ENCODE measurements at places on chromosomes 11 and 22.

DNA sequence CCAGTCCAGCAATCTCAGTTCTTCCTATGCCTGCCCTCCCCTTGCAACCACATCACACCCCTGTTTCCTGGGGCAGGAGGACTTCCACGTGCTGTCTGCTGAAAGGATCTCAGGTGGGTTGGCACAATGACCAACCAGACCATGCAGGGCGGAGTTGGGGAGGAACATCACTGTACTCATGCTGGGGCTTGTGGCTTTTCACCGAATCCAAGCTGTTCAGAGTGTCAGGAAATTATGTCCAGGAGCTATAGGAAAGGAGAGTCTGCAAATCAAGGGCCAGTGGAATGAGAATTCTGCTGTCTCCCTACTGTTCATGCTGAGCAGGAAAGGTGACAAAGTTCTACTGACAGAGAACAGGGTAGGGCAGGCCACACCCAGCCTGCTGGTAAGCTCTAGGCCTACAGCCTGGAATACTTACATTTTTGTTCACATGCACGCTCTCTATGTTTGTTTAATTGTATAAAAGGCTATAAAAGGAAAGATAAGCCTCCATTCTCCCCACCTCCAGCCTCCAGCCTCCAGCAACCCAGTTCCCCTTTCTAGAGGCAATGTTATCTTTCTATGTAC is 1.7 kb upstream of the PLAAT2 start:
- peak; percentile 11 for DNase-seq

DNA sequence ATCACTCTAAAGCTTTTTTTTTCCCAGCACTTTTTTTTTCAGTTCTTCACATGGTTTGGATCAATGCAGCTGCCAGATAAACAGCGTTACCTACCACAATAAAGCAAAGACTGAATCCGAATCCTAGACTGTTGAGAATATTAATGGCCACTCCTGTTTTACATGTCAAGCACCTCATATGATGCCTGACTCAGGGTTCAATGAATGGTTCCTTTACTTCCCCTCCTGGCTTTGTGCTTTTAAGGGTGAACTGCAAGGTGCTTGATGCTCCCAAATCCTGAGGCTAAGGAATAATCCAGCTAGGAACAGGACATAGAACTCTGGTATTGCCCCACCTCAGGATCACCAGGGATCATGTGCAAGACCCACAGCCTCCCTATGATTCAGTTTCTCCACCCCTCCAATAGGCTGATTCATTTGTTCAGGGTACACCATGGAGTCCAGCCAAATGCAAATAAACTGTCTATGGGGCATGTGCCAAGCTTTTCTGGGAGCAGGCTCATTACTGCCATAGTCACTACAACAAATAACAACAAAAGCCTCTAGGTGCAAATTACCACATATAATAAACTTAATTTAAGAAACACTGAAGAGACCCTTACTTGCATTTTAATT is 104.3 kb downstream of the GAB2 start:
- DNase-seq: peak; percentile 74

- peak; percentile 38 for DNase-seq
These were observed 22.9 kb upstream of the FGF3 start for GRCh38 chr11:69841859-69842698.

DNA sequence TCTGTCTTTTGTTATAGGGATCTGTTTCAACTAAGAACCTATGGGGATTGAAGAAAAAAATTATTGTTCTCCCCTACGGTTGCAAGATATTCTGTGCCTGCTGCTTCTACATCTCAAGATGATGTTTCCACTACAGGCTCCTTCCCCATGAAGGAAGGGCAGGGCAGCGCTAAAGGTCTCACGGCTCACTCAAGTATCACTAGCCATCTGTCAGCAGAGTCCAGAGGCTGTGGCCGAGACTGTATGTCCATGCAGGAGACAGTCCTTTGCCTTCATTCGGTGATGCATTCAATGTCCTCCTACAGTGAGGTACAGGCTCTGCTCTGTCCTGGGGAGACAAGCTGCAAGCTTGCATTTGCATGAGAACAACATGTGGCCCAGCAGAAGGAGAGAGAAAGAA is 518.0 kb downstream of the OPCML start:
- no peak for DNase-seq

DNA sequence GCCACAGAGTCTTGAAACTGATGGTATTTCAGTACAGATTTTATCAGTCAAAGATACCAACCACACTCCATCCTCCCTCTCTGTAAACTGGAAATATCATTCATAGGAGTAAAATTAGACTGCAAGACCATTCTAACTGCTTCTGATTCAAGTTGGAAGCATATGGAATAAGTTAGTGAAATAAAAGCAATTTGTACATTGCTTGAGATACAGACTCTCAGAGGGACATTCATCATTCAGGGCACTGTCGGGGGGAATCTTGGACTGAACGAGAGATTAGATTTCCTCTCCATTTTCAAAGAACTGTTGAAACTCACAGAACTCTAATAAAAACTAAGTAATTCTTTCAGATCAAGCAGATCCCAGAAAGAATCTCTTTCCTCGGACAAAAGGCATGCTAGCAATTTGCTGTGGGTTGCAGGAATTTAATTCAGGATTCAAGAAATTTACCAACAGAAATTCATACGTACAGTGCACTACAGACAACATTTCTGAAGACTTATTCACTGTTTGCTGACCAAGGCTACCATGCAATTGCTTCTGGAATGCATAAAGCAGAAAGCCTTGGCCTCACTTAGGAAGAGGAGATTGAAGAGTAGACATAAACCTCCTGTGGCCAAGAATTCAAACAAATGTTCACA is 34.1 kb downstream of the PAMR1 start:
- DNase-seq: no peak

GRCh38 chr11:76335842-76336241 is 45.1 kb downstream of the THAP12 start:
- DNase-seq: no peak

GRCh38 chr11:117096201-117096991 is 1.8 kb downstream of the SIK3 start:
- peak; percentile 55 for DNase-seq

GRCh38 chr22:47275605-47276449 is 513.4 kb downstream of the TBC1D22A start:
- no peak for DNase-seq

GRCh38 chr11:128351168-128351567 is 236.2 kb downstream of the ETS1 start:
- DNase-seq: no peak

DNA sequence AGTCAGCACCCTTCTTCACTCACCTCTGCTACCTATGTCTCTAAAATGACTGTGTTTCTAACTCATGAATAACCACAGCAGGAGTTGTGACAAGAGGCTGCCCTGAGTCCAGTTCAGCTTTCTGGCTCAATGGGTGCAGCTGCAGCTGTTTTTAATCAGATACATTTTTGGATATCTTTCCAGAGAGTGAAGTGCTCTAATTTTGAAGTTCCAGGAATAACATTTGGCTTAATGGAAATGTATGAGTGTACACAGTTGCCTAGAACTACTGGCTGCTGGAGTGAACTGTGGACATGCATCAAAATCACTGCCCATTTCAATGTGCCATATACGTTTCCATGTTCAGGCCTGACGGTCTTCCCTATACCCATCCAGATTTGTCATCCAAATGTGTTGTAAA is 769.5 kb upstream of the ANO3 start:
- no peak for DNase-seq

- no peak for DNase-seq
These were observed 5.3 kb downstream of the YAP1 start for GRCh38 chr11:102115557-102115956.

DNA sequence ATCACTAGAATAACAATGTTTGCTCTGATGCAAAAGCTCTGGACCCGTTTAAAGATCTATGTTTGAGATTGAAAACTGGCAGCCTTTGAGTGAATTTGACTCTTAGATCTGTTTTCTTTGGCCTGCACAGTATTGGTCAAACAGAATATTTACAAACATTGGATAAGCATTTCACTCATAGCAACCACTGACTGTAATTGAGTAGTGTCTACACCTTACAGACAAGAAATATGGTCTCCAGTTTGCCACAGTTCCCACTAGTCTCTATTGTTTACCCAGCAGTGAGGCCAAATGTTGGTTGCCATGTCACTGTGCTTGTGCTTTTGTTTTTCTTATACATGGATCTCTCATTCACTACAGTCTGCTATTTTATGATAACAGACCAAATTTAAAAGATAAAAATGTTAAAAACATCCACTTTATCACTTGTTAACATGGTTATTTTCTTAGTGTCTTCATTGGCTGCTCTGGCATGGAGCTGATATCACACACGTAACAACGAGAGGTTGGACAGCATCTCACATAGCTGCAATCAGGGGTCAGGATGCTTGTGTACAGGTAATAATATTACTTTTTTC is 12.2 kb downstream of the ANKRD42 start:
- DNase-seq: peak; percentile 62

- DNase-seq: no peak
These were observed 1.7 kb downstream of the MRGPRD start for GRCh38 chr11:68978931-68979594.

GRCh38 chr11:47154616-47155570 is 21.8 kb downstream of the ARFGAP2 start:
- no peak for DNase-seq

DNA sequence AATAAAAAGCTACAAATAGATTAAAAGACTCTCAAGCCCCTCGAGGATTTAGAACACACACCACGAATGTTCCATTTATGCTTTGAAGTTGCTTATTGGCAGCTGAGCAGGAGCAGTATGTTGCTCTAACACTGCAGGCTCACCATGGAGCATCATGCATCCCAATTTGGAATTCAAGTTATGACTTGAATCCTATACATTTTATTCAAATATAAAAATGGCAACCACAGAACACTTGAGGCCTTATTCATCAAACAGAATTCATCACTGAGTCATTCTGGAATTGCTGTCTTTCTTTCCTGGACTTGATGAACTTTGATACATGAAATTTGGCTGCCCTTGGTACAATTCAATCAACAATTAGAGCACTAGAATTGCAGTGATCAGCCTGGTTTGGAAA is 24.5 kb upstream of the BLID start:
- no peak for DNase-seq

GRCh38 chr11:112584672-112585071 is 324.0 kb upstream of the PLET1 start:
- DNase-seq: no peak

DNA sequence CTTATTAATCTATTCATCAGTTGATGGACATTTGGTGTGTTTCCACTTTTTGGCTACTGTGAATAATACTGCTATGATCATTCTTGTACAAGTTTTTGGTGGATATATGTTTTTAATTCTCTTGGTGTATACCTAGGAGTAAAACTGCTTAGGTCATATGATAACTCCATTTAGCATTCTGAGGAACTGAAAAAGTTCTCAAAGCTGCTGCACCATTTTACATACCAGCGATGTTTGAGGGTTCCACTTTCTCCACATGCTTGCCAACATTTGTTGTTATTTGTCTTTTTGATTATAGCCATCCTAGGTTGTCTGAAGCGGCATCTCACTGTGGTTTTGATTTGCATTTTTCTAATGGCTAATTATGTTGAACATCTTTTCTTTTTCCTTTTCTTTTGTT is 4.1 kb upstream of the ACER3 start:
- no peak for DNase-seq

DNA sequence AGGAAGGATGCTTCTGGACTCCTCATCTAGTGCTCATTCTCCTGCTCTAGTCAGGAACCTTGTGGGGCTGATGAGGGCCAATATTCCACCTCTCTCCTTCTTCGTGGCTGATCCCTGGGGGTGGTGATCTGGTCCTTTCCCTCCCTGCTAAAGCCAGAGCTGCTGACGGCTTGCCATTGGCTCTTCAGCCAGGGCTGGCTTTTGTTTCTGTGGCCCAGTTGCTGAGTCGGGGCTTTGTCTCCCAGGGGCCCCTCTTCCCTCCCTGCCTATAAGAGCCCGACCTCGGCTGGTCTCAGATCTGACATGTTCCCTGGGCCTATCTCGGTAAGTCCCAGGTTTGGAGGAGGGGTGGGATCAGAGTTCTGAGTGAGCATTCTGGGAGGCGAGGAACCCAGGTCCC is at the start of gene CRYBA4:
TSS of gene CRYBA4 (plus strand) at position 301 of the 400 bp plus-strand sequence. CDS start 634 bp downstream, outside the sequence.
- no peak for DNase-seq

- DNase-seq: no peak
These were observed 123.8 kb downstream of the RAB38 start for GRCh38 chr11:88051396-88051795.

DNA sequence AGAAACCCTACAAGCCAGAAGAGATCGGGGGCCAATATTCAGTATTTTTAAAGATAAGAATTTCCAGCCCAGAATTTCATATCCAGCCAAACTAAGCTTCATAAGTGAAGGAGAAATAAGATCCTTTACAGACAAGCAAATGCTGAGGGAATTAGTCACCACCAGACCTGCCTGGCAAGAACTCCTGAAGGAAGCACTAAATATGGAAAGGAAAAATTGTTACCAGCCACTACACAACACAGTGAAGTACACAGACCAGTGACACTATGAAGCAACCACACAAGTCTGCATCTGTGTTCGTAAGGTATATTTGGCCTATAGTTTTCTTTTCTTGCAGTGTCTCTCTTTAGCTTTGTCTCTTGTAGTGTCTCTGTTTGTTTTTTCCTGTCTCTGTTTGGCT is 29.0 kb downstream of the TMEM225 start:
- DNase-seq: no peak

DNA sequence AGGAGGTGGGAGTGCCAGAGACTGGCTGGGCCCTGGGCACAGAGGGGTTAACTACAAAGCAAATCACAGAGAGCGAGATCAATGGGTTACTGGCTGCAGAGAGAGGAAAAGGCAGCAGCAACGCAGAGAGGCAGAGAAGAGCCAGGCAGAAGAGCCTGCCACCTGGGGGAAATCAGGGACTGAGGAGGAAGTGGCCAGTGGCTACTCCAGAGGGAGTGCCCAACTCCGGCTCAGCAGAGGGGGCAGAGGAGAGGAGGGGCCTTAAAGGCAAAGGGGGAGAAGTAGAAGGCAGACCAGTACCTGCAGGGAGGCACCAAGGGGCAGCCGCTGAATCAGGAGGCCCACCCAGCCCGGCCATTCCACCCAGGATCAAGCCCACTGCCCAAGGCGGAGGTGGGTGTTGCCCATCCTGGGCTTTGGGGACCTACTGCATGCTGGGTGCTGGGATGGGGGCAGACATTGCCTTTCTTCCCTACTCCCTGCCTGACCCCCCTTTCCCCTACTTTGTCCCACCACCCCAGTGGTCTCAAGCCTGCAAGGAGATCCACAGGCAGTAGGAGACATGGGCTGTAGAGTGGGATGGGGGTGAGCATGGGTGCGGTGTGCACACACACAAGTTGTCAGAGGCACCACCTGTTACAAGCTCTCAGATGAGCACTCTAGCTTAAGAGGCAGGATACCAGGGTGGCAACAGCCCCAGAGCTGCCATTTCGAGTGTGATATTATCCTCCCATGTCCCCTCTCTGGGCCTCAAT is 926 bp upstream of the GALR3 start:
- DNase-seq: no peak

GRCh38 chr11:131033151-131033651 is 116.9 kb upstream of the SNX19 start:
- DNase-seq: no peak
